Midbrain (tissue), 1 donor: ENCODE measurements at places on chromosomes 5 and 9.

DNA sequence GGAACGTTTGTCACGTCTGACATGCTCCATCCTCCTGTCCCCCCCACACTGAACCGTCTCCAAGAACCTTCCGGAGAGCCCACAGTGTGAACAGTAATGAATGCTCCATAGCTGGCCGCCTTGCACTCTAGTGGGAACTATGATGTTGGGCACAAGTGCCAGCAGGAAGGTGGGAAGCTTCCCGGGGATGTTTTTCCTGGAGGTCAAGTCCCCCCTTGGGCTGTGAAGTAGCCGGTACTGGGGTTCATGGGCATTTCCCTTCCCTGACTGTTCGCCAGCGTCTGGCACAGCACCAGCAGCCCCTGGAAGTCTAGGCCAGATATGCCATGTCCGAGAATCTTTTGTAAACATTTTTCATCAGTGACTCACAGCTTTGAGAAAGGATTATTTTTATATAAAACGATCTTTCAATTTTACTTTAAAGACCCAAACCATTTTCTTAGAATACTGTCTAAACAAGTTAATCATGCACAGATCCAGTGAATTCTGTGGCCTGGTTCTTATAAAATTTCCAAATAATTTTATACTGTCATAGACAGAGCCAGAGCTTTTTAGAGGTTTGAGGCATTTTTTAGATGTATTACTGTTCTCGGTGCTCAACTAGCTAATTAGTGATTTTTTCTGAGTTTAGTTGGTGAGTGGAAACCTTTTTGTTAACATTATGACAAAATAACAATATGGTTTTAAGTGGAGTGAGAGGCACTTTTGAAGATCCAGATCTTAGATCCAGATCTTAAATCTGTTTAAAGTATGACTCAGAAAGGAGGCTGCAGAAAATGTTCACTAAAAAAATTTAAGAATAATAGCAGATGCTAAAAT, 11.6 kb downstream of the ABL1 start:
- DNase-seq, result peak; percentile 50

DNA sequence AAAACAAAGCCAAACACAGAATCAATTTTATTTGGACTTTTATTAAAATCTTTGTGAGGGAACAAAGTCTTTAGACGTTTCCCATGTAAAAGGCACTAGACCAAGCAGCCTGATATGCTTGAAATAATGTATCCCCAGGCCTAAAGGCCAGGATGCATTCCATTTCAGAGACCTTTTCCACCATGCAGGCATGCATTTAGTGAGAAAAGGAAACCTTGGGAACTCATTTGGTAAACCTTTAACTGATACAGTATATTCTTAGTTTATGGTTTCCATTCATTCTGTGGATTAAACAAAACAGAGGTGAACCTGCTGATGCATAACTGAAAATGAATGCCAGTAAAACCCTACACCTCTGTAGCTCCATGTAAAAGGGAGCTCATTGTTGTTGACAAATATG, 600.0 kb downstream of the NR2F1-AS1 start:
- no peak for DNase-seq

GRCh38 chr5:50947906-50948683, 281.7 kb downstream of the PARP8 start:
- DNase-seq, result no peak

DNA sequence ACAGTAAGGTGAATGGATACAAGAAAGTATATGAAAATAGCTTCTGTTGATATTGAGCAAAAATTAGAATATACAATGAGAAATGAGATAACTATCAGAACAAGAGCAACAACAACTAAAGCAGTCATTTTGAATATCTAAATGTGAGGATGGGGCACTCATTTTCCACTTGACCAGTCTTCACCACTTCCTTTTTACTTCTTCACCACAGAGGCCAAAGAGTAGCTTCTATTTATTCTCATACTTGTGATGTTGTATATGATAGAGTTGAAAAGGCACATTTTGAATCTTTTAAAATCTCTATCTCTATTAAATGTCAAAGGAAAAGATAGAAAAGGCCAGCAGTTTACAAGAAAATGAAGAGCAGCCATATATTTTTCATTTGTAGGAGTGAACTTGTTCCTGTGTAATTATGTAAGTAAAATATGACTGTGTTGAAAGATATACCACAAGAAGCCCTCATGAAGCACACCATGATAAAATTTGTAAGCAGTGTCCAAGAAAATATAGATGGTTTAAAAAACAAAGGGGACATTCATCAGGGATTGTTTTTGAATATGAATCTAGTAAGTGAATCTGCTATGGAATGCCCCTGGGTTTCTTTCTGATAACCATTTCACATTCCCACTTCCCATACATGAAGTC, 39.2 kb downstream of the ADAMTS19 start:
- DNase-seq, result no peak

- DNase-seq, result no peak
Measured at GRCh38 chr5:177426566-177427210, at the start of gene GRK6. Gene GRK6, plus strand, starts transcription at chr5:177426676. Its CDS starts 170 bp downstream, at chr5:177426846.

- DNase-seq, result no peak
Measured at GRCh38 chr9:93531374-93531773, 45.0 kb upstream of the PHF2 start.

GRCh38 chr5:155906046-155906445, 420.9 kb upstream of the SGCD start:
- DNase-seq, result no peak

- no peak for DNase-seq
Measured at GRCh38 chr5:118580949-118581348, 407.4 kb downstream of the DTWD2 start.

GRCh38 chr5:69048230-69048629, 45.6 kb upstream of the SLC30A5 start:
- DNase-seq, result peak; percentile 48

DNA sequence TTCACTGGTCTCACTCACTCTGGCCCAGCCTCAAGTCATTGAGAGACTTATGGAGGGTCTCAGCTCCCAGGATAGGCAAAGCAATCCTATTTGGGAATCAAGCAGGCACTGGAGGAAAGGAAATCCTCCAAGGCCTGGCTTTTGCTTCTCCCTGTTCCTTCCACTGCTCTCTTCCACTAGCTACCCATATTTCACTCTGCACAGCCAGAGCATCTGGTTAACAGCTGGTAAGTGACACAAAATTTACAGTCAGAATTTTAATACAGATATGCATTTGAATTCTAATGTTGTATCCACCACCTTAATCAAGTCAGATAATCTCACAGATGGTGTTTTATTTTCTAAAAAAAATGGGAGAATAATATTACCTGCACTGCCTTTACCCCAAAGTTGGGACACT, 868 bp upstream of the C1QTNF2 start:
- DNase-seq, result no peak

DNA sequence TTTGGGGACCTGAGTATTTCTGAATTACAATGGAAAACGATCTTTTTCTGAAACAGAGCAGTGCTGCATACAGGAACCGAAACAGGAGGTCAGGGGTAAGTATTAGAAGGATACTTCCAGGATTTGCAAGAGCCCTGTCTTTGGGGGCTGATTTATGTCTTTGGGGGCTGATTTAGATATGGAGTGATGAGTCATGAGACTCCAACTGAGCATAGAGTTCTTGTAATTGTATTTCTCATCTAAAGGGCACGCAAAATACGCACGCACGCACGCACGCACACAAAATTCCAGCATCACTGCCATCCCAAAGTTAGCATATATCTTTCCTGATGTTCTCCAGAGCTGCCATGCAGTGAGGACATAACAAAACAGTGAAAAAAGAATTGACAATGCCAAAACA, 414.8 kb upstream of the CCNH start:
- no peak for DNase-seq

- DNase-seq, result no peak
Measured at GRCh38 chr5:25448646-25449045, 803.9 kb upstream of the CDH10 start.

DNA sequence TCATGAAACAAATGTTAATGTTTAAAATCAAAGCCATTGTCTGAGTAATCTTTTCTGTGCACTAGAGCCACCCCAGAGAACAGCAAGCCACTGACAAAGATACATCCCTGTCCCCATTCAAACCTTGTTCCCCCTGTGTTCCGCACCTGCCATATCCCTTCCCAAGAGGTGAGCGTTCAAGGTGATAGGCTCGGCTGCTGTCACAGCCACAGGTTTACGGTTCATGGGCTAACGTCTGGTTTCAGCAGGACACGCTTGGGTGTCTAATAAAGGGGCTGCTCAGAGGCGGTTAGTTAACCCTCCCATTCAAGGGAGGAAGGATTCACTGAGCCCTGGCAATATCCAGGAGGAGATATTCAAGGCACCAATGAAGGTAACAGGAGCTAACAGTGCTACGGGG, 24.5 kb upstream of the LAMC3 start:
- DNase-seq, result no peak

- DNase-seq, result peak; percentile 55
Measured at GRCh38 chr5:101160002-101160401, 256.9 kb upstream of the ST8SIA4 start.

GRCh38 chr5:81626524-81626923, 124.4 kb downstream of the SSBP2 start:
- DNase-seq, result no peak

DNA sequence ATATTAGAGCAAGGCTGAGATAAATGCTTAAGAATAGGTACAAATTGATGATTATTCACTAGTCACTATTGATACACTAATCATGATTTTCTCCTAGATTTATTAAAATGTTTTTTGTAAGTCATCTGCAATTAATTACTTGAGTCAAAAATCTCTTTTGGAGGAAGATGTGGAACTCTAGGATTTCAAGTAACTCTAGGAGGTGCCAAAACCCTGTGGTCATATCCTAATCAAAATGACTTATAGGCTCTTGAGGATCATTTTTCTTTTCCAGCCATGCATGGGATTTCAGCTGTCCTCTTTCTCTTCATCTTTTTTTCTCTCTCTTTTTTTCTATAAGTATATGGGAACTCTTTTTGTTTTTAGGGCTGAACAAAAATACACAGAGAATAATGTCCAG, 141.8 kb upstream of the CD180 start:
- no peak for DNase-seq

DNA sequence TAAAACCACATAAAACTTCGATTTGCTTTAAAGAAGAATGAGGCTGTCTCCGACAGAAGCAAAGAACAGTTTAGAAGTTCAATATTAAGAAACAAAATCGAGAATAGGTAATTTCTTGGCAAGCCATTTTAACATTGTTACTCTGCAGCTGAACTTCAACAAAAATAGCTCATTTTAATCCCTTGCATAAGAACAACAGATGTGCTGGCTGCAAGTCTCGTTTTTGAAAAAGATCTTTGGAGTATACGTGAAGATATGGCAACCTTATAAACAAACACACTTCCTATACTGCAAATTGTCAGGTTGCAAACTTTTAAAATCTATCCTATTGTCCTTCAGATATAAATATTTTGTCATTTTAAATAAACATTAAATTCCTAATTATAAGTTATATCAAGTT, 71.5 kb downstream of the FBN2 start:
- no peak for DNase-seq

- no peak for DNase-seq
Measured at GRCh38 chr9:27188426-27188825, 79.4 kb downstream of the TEK start.

- DNase-seq, result no peak
Measured at GRCh38 chr5:79697222-79698170, 7.9 kb downstream of the CMYA5 start.

- DNase-seq, result peak; percentile 82
Measured at GRCh38 chr9:38068701-38069628, at the start of gene SHB. Gene SHB, minus strand, starts transcription at chr9:38069227. Its CDS starts 582 bp downstream, at chr9:38068645.

- DNase-seq, result peak; percentile 18
Measured at GRCh38 chr5:179623906-179624741, 653 bp upstream of the HNRNPH1 start.

- no peak for DNase-seq
Measured at GRCh38 chr9:131986576-131986975, 93.1 kb downstream of the MED27 start.

DNA sequence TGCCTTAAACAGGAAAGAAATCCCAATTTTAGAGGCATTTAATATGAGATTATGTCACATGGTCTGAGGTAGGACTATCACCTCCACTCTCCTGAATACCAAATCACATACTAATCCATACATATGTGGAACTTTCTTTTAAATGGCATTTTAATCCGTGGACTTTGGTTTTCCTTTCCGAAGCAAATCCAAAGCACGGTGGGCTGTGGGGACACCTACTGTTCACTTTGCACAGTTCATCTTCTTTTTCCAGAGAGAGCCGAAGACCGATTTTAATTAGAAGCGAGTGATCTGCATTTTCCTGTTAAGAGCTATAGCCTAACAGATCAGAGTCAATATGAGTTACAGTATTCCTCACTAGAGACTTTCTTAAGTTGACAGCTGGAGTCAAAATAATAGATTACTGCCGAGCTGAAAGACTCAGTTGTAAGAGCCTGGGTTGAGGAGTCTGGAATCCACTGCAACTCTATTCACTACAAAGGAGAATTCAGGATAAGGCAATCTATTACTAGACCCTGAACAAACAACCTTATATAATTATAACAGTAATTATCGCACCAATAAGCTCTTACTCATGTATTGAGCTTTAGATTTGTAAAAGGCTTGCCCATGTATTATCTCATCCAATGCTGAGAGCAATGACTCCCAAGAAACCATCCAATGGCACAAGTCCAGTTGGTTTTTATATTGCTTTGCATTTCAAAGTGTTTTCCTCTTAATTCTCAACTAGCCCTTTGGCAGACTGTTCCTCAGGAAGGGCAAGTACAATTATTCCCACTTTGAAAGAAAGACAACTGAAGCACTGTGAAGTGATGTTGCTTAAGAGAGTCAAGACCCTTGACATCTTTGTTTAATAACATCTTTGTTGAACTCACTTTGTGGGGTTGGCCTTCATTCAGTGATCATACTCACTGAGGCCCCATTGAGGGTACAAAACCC, 144.7 kb downstream of the TRPM6 start:
- DNase-seq, result peak; percentile 54

GRCh38 chr5:81728301-81728700, 22.6 kb downstream of the SSBP2 start:
- DNase-seq, result no peak

- no peak for DNase-seq
Measured at GRCh38 chr5:134732819-134733218, 5.5 kb upstream of the CAMLG start.

GRCh38 chr9:89695441-89695891, 90.7 kb downstream of the GADD45G start:
- DNase-seq, result no peak

GRCh38 chr9:108245331-108245730, 610.5 kb downstream of the ACTL7B start:
- DNase-seq, result peak; percentile 31

- DNase-seq, result peak; percentile 20
Measured at GRCh38 chr5:173327948-173328843, at the start of gene STC2. Gene STC2, minus strand, starts transcription at chr5:173328414. Its CDS starts 221 bp downstream, at chr5:173328193.

DNA sequence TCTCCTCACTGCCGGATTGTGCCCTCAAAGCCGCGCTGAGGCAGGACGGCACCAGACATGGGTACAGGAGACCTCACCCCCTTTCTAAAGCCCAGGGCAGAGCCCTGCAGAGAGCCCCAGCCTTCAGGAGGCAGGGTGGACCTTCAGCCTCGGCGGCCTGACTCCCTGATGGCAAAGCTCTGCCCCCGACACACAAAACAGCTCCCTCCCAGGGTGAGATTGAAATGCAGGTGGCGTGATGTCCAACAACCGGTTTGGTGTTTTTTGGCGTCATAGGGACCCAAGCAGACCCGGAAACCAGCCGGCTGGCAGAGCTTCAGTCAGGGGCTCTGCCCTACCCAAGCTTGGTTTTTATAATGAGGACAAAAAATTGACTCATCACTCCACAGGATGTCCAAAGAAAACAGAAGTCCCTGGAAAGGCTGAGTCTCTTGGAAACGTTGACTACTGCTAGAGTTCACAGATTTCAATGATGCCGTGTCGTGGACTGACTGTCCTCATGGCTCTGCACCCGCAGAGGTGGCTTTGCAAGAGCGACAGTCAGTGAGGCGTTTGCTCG, 275.2 kb upstream of the IRX1 start:
- DNase-seq, result no peak
